ENCODE measurements at places on chromosomes 4 and X.

DNA sequence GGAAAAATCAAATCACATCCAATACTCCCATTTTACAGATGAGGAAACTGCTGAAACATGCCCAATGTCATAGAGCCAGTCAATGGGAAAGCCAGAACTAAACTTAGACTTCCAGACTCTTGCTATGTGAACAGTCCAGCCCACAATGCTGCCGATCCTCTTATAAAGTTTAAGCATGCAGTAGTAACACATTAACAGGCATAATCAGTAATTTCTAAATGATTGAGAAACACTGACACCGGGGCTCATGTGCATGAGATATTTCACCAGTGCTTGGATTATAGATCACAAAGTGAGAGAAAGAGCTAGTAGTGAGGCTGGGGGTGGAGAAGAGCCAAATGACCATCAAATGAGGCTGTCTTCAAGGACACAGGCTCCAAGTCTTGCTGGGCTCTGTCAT lies 2.5 kb downstream of the BDH2 start:
- no peak for DNase-seq

DNA sequence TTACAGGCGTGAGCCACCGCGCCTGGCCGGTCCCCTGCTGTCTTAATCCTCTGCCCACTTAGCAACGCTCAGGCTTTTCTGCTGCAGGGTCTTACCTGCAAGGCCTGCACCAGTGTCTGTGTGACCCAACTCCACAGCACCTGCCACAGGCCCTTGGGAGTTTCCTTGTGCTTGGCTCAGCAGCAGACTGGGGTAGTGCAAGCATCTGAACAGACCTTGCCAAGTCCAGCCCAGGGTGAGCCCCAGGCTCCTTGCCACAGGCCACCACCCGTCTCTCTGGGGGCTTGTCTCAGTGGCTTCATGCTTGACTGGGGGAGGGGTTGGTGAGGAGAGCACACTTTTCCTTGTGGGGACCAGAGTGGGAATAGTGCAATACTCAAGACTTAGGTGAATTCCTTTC lies 87.0 kb downstream of the FAM193A start:
- no peak for DNase-seq

DNA sequence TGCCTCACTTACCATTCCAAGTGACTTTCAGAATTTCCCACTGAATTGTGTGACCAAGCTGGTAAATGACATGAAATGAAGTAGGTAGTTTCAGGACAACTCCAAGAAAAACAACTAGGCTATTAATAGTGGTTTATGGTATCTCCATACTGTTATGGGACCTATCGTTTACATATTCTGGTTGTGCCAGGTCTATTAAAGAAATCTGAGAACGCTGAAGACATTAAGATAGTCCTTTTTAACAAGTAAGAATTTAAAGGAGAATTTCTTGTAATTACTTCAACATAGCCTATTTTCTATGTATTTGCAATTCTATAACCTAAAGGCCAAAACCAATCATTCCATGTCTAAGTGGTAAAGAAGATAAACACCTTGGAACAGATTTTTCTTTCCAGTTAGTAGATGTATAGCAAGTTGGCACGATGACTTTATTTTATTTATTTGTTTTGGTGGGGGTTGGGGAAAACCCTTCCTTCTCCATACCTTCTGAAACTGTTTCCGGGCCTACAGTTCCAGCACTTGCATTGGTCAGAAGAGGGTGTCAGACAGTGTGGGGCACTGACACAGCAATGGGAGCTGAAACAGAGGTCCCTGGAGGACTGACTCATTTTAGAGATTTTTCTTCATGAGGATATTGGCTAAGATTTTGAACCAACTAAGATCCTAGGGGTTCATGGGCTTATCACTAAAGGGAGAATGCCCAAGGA lies 7.6 kb upstream of the DCLK2 start:
- DNase-seq: no peak

DNA sequence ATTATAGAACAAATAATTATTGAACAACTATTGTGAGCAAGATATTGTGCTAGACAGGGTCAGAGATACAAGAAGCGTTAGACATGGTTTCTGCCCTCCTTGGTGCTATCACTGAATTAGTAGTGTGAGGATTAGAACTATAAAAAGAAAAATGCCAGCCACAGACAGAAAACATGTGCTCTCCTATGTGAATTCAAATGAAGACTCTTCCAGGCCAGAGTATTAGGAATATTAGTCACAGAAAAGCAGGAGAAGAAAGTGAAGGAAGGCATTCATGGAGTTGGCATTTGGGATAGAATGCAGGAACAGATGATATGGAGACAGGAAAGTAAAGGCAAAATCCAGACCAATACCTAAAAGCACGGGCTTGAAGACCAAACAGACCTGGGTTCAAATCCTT lies 179.6 kb upstream of the TENM3 start:
- no peak for DNase-seq

- DNase-seq: no peak
These were observed 79.4 kb upstream of the HELT start for GRCh38 chr4:184938871-184939270.

- no peak for DNase-seq
These were observed 723 bp downstream of the TMEM192 start for GRCh38 chr4:165111906-165112367.

DNA sequence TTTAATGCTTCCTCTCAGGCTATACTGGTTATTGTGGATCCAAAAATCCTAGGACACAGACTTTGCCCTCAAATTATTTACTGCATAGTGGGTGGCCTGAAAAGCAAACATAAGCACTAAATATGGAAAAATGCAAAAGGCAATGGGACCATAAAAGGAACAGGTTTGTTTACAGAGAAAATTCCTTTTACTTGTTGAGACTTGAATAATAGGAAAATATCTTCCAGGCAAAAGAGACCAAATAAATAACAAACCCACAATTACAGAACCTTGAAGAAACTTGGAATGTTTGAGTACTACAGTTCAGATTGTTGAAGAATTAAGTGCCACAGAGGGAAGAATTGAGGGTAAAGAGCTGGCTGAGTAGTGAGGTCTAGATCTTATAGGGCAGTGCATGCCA lies 711.0 kb downstream of the C4orf33 start:
- DNase-seq: no peak

- DNase-seq: no peak
These were observed 543.9 kb upstream of the MAGEB2 start for GRCh38 chrX:29671421-29671820.

Measured in NCI-H187 treated with DMSO at 0.1 percent for 48 hours (cell line).